ENCODE measurements at places on chromosomes 4 and X.

DNA sequence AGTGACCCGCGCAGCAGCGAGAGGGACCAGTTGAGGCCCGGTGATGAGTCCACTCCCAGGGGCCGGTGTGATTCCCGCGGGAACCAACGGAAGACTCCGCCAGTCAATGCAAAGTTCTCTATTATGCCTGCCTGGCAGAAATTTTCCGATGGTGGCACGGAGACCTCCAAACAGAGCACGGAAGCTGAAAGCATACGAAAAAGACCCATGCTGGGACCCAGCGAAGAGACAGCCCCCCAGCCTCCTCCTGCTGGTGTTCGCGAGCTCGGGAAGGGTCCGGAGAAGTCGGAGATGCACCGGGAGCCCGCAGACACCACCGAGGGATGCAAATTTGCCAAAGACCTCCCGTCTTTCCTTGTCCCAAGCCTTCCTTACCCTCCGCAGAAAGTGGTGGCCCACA lies 71.7 kb downstream of the AASDH start:
- no peak for DNase-seq

DNA sequence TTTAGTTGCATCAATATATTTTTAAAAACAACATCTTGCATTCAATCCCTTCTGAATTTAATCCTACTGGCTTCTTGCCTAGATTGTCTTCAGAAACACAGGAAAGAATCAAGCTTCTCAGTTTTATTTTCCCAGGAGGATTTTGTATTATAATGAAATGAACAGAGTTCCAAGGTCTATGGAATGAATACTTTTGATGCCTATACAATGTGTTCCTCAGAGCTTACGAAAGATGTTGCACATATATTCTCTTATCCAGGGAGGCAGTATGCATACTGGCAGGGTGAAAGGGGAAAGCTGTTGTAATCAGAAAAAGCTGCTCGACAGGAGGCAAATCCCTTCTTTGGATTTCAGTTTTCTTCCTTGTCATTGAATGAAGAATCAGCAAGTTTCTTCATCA lies 8.8 kb downstream of the TMPRSS11D start:
- DNase-seq: no peak

- no peak for DNase-seq
Observed at GRCh38 chr4:83408908-83409307, 46.7 kb downstream of the HELQ start.

- no peak for DNase-seq
Observed at GRCh38 chr4:4316150-4316495, 26.1 kb downstream of the ZBTB49 start.

DNA sequence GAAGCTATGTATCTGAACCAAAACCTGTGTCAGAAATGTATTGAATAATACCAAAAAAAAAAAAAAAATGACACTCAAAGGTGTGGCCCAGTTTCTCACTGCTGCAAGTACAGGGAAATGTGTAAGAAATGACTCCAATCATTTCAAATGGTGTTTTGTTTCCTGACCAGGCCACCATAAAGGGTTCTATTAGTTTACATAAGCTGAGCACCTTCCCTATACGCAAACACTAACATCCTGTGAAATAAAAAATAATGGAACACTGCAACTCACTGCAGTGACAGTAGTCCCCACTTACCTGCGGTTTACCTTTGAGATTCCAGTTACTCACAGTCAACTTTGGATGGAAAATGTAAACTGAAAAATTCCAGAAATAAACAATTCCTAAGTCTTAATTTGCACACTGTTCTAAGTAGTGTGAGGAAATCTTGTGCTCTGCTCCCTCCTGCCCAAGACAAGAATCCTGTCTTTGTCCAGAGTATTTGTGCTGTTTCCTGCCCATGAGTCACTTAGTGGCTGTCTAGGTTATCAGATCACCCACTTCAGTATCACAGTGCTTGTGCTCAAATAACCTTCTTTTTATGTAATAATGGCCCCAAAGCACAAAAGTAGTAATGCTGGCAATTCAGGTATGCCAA lies 265.3 kb downstream of the RCHY1 start:
- no peak for DNase-seq

DNA sequence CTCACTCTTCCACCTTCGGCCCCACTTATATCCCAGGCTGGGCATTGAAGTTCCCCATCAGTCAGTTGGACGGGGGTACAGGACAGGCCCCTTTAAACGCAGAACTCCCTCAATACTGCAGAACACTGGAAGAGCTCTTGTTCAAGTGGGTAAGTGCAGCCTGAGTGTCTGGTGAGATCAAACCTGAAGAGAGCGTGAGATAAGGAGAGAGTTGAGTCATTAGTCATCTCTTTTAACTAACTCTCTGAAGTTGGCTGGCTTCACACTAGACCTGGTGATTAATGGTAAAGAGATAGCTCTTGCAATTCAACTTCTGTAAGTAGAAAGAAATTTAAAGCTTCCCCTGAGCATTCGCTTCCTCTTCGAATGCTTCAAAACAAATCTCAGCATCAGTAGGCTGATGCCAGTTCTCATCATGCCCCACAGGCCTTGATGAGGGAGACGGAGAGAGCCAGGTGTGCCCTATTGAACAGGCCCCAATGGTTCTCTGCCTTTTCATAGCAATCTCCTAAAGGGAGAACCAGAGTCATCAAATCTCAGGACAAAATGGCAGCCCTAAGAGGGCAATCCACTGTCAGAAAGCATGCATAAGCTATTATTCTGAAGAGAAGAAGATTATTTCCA lies 41.0 kb upstream of the JADE1 start:
- no peak for DNase-seq

Measured in substantia nigra (tissue), 51 donors.